Activated naive CD4-positive, alpha-beta T cell treated with anti-CD3 and anti-CD28 coated beads, Interleukin-2, amount 50 U/mL, for 16 hours (primary cell): ENCODE measurements at places on chromosomes 11 and 22.

DNA sequence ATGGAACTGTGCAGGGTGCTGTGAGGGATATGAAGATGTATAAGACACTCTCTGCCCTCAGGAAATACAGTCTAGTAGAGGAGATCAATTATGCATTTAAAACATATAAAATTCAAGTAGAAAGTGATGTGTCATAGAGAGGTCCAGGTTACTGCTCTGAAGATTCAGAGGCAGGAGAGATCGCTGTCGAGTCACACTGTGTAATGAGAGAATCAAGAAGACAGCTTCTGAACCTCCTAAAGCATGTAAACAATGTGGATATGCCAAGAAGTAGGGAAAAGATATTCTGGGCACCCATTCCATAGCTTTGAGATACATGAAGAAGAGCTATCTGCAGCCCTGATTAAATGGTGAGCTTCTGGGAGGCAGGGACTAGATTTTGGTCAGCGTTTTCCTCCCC lies 16.7 kb downstream of the SSH3 start:
- DNase-seq, result no peak

DNA sequence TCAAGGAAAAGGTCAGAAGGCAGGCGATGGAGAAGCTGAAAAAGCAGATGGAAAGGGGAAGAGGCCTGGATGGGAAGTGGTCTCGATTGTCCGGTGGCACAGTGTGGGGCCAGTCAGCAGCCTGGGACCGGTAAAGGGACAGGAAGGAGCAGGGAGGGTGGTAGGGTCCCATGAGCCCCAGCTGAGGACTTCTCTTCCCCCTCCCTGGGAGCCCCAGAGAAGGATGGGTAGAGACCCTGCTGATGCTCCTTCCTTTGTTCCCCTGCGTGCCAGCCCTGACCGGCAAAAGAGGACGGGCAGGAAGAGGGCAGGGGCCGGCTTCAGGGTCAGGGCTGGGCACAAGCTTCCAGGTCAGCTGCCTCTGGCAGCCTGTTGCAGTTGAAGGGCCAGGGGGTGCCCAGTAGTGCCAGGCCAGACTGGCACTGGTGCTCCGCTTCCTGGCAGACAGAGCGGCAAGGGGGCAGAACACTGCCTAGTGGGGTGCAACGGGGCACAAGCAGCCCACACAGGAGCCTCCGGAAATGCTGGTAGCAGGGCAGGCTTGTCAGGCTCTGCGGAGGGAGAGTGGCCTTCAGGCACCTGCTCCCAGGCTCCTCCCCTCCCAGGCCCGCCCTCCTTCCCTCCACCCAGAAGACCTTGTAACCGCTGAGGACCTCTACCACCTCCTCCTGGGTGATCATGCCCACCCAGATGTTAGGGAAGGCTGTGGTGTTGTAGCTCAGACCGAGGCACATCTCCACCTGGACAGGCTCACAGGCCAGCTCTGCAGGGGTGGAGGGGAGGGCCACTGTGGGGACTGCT lies 739 bp upstream of the C1QTNF5 start:
- no peak for DNase-seq

GRCh38 chr22:42073621-42074041 lies 417 bp upstream of the PHETA2 start:
- no peak for DNase-seq

GRCh38 chr11:16805938-16806337 lies 67.5 kb downstream of the C11orf58 start:
- no peak for DNase-seq

DNA sequence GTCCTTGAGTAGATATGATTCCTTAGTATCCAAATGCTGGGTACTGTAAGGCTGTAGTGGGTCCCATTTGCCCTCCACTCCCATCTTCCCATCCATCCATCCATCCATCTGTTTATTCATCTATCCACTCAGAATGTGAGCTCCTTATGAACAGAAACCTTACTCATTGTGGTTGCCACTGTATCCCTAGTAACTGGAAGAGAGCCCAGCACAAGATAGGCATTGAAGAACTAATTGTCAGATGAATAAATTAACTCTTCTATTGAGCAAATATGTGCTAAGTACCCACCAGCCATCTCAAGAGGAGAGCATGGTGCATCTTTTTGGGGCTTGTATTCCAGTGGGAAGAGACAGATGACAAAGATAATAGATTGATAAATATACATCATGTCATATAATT lies 86.4 kb upstream of the SEZ6L start:
- DNase-seq, result no peak

DNA sequence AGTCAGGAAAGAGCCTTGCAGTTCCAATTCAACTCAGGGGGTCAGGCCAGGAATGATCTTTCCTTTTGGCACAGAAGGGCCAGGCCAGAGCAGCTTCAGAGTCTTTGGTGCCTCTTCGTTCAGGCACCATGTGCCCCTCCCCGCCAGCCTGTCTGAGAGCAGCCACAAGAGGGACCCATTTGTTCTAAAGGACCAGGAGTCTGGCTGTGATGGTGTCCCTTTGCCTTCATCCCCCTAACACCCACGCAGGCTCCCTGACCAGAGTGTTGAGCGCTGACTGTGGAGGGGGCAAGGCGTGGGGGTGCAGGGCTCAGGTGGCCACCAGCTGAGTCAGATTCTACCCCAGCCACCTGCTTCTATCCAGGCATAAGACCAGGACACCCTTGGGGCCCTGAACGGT lies 156.4 kb downstream of the TTC17 start:
- DNase-seq, result no peak

DNA sequence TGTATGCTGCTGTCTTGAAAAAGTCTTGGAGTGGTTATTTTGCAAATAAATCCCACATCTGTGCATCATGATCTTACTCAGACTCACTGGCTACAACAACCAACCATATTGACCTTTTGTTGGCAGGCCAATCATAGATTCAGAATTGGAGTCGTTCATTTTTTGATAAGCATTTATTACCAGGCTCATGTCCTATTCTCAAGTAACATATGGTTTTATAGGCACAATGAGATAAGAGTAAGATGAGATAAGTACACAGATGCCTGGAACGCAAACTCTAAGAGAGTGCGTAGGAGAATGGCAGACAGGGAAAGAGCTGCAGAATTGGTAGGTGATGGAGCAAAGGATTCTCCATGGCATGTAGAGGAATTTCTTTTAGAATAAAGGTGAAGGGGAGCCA lies 71.6 kb upstream of the SLC5A12 start:
- DNase-seq, result no peak

- no peak for DNase-seq
Observed at GRCh38 chr11:2992997-2993325, 832 bp upstream of the NAP1L4 start.

DNA sequence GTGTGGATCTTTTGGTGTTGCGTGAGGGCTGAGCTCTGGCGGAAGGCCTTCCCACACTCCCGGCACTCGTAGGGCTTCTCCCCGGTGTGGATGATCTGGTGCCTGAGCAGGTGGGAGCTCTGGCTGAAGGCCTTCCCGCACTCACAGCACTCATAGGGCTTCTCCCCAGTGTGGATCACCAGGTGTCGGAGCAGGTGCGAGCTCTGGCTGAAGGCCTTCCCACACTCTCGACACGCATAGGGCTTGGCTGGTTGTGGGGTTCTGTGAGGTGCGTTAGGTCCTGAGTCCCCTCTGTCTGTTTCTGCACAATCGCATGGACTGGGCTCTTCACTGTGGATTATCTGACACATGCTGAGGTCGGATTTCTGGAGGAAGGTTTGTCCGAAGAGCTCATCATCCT lies 6.4 kb downstream of the ZNF70 start:
- no peak for DNase-seq

GRCh38 chr11:33191467-33191866 lies 30.2 kb upstream of the CSTF3 start:
- DNase-seq, result no peak

GRCh38 chr11:15971215-15971546 lies 385.2 kb downstream of the SOX6 start:
- DNase-seq, result no peak

- DNase-seq, result no peak
Observed at GRCh38 chr11:112017538-112017937, 7.7 kb upstream of the DLAT start.

- DNase-seq, result no peak
Observed at GRCh38 chr11:59247531-59248227, 35.0 kb upstream of the MPEG1 start.

DNA sequence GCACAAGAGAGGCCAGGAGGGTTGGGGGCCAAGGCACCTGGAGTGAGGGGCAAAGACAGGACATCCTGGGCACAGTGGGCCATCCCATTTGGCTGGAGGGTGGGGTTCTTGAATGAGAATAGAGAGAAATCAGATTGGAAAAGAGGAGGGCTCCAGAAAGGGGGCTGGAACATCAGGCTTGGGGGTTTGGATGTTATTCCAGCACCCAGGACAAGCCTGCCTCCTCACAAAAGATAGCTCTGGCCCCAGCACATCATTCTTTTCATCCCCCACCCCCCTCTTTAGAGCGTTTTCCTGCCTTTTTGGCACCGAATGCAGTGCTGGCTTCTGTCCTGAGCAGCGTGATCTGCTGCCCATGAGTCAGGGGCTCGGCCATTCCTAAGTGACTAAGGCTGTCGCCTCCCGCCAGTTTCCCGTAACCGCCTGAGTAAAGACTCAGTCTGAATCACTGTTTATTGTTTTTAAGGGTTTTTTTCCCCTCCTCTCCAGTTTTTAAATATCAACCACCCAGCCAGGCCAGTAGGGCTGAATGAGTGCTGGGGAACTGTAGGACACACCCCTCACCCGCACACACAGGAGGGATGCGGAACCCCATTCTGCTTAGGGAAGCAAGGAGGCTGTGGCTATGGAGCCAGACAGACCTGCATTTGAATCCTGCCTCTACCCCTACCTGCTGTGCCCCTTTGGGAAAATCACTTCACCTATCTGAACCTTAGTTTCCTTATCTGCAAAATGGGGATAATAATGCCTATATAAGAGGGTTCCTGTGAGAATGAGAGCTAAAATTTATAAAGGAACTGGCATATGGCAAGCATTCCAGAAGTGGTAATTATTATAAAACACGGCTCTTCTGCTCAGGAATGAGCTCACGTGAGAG lies 32.4 kb upstream of the NAV2 start:
- DNase-seq, result no peak

DNA sequence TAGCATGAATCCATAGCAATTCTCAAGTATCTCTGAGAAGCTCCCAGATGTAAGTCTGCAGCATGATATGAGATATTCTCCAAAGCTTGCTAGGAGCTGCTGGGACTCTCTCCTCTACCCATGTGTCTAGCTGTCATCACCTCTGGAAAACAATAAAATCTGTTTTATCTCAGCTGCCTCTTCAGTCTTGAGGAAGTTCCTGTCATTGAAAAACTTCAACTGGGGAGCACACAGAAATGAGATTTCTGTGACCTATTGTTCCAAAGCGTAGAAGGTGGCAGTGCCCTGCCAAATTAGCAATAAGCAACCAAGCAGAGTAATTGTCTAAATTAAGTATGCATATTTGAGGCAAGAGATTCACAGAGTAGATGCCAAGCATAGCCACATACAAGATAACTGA lies 1380.6 kb upstream of the RAG2 start:
- no peak for DNase-seq

- DNase-seq, result no peak
Observed at GRCh38 chr22:32888976-32889375, 87.5 kb downstream of the TIMP3 start.

DNA sequence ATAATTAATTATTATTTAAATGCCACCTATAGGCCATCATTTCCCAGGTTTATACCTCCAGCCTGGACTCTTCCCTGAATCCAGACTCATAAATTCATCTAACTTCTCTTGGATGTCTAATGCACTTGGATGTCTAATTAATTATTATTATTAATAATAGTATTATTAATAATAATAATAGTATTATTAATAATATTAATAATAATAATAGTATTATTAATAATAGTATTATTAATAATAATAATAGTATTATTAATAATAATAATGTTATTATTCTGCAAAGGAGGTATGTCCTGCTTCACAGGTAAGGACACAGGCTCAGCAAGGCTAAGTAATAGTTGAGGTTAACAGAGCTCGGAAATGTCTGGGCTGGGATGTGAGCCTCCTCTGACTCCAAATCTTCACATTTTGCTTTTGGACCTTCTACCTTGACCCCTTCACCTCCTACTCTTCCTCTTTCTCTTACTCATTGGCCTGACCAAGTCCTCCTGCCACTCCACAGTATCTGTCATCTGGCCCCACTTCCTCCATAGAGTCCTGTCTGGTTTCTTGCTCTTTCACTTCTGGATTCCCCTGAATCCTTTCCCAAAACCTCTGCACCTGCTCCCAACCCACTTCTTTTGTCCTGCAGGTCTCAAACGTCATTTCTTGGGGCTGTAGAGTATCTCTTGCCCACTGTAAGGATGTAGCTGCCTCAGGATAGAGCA lies 8.0 kb downstream of the RIBC2 start:
- DNase-seq, result no peak

DNA sequence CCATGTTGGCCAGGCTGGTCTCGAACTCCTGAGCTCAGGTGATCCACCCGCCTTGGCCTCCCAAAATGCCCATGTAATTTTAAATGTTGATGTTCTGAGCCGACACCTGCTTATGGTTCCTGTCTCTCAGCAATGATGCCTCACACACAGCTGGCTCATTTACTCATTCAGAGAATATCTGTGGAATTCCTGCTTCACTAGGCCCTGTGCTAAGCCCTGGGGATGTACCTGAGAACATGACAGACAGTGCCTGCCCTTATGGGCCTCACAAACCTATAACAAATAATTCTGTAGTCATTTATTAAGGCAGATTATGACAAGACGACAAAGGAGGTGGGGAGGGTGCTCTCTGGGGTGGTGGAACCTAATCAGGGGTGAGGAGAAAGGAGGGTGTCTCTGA lies 93.7 kb downstream of the PRR5L start:
- no peak for DNase-seq

DNA sequence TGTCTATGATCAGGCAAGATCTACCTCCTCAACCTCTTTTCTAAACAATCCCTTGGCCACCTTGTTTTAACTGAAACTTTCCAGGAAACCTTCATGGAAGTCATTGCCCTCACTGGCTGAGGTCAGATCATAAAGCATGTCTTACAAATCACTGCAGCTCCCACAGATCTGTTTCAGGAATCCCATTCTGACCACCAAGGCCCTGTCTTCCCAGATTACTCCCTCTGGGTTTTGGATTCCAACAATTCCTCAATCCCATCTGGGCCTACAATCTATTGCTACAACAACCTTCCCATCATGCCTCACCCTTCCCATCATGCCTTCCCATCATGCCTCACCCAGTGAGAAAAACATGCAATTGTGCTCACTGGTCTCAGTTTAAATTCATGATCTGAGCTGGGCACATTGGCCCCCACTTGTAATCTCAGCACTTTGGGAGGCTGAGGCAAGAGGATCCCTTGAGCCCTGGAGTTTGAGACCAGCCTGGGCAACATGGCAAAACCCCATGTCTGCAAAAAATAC lies 15.9 kb downstream of the ADAMTS15 start:
- no peak for DNase-seq

DNA sequence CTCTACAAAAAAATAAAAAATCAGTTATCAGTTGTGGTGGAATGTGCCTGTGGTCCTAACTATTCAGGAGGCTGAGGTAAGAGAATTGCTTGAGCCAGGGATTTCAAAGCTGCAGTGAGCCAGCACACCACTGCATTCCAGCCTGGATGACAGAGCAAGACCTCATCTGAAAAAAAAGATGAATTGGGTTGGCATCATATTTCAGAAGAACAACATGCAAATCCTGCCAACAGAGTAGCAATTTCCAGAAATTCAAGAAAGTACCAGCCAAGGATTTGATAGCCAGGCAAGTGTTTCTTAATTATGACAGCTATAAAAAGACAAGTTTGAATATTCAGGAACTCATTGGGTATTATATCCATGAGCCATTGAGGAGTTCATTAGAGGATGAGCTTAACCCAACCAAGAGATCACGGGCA lies 75.2 kb downstream of the USP47 start:
- DNase-seq, result no peak

- DNase-seq, result no peak
Observed at GRCh38 chr11:80948781-80949180, 1508.0 kb upstream of the TENM4 start.

- DNase-seq, result no peak
Observed at GRCh38 chr11:71112454-71112853, 139.9 kb downstream of the SHANK2 start.

GRCh38 chr11:1076061-1076665 lies 1.5 kb downstream of the MUC2 start:
- DNase-seq, result no peak
